ENCODE measurements at places on chromosomes 5 and 9.

GRCh38 chr5:125865166-125865815 is 557.9 kb upstream of the GRAMD2B start:
- DNase-seq: no peak

DNA sequence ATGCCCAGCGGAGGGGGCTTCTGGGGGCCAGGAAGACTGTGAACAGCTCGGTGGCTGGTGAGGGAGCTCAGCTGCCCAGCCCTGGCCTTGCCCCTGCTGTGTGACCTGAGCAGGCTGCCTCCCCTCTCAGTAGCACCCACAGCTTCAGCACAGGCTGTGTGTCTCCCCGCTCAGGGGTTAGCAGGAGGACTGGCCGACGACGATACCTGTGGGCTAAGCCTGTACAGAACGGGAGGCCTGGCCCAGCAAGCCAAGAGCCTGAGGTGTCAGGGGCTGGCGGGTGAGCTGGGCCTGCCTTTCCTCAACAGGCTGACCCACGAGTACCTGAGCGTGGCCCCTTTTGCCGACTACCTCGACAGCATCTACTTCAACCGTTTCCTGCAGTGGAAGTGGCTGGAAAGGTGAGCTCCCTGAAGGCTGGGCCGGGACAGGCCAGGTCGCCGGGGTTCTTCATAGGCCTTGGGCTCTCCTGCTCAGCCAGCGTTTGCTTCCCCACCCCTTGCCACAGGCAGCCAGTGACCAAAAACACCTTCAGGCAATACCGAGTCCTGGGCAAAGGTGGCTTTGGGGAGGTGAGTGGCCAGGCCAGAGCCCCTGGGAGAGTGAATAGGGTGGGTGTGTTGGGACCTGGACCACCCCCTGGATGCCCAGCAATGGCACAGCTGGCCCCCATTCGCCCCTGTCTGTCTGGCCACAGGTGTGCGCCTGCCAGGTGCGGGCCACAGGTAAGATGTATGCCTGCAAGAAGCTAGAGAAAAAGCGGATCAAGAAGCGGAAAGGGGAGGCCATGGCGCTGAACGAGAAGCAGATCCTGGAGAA is 6.6 kb downstream of the GRK6 start:
- no peak for DNase-seq

DNA sequence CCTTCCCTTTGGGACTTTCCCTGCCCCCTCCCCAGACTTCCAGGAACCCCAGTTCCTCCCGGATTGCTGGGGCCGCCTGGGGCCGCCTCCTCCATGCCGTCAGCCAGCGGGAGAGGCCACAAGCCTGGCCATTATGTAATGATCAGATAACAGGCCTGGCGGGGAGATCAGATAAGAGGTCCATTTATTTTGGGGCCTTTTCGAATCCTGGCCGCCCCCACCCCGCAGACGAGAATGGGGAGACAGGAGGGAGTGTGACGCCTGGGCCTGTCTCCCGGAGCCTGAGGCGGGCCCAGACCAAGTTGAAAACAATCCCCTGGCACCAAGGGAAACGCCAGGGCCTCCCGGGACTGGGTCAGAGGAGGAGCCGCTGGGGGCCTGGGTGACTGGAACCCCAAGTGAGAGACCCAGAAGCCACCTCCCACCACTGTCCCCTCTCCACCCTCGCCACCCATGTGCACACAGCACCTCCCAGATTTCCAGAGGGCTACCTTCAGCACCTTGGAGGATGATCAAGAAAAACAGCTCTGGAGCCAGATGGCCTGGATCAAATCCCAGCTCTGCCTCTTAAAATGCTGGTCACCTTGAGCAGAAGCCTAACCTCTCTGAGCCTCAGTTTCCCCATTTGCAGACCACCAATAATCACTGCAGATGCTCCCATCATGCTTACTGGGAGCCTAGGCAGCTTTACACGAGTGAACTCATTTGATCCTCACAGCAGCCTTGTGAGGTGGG is 7.8 kb downstream of the ENG start:
- DNase-seq: peak; percentile 65

DNA sequence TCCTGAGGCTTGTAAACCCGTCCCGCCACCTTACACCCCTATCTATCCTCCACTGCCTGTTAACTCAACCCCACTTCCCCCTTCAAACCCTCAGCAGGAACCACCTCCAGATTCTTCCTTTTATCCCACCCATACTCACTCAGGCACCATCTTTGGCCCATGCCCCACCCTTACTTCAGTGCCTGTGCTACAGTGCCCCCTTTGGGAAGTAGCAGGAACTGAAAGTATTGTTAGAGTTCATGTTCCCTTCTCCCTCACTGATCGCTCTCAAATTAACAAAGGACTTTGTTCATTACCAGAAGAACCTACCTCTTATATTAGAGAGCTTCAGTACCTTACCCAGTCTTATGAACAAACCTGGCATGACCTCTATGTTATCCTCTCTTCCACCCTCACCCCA is 92.2 kb upstream of the MOCS2 start:
- DNase-seq: no peak

GRCh38 chr9:122695696-122696095 is 20.8 kb downstream of the OR1L3 start:
- DNase-seq: no peak

GRCh38 chr5:57164124-57164523 is 9.7 kb upstream of the GPBP1 start:
- DNase-seq: no peak

GRCh38 chr9:117681888-117682287 is 22.3 kb upstream of the TLR4 start:
- DNase-seq: no peak

- DNase-seq: no peak
Observed at GRCh38 chr9:93821307-93821703, 133.8 kb downstream of the BARX1 start.

- DNase-seq: no peak
Observed at GRCh38 chr5:39132128-39132447, 57.9 kb upstream of the RICTOR start.

GRCh38 chr5:128234928-128235641 is 151.5 kb downstream of the SLC12A2 start:
- DNase-seq: peak; percentile 35

GRCh38 chr9:106896695-106897094 is 33.7 kb downstream of the ZNF462 start:
- DNase-seq: no peak

GRCh38 chr5:7991125-7991821 is 122.3 kb downstream of the MTRR start:
- DNase-seq: peak; percentile 11

GRCh38 chr5:15926586-15926985 is 253.0 kb downstream of the MARCHF11 start:
- DNase-seq: no peak

DNA sequence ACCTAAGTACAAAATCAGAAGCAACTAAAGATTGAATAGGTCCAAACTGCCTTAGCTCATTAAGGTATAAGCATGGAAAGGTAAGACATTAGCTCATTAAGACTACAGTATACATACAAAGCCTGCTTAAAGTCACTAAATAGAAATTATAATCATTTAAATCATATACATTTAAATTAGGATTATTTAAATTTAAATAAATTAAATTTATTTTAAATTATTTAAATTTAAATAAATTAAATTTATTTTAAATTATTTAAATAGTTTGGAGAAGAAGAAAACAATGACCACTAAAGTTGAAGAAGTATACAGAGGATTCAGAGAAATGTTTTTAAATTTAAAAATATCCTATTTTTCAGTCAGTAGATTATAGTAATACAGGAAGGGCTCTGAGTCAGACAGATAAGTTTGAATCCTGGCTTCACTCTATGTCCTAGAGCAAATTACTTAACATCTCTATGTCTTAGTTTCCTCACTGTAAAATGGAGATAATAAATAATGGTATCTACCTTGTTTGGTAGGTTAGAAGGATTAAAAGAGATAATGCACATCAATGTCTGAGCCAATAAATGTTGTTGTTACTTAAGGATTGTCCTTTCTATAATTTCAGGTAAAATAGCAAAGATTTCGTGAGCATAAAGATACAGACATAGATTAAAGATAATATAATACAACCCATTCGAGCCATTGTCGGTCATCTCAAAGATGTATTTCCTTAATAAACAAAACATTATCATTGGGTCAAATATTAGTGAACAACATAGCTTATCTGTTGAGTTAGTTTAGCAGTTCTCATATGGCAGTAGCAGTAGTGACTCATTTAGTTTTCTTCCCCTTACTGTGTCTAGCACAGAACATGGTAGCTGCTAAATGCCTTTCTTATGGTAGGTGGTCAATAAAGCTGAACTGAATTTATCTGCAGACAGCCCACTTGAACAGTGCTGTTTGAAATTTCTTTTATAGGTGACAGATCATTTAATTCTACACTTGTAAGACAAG is 100.6 kb downstream of the KIAA0825 start:
- no peak for DNase-seq

All from SK-N-DZ (cell line).